ENCODE measurements at places on chromosomes 16 and 17.

DNA sequence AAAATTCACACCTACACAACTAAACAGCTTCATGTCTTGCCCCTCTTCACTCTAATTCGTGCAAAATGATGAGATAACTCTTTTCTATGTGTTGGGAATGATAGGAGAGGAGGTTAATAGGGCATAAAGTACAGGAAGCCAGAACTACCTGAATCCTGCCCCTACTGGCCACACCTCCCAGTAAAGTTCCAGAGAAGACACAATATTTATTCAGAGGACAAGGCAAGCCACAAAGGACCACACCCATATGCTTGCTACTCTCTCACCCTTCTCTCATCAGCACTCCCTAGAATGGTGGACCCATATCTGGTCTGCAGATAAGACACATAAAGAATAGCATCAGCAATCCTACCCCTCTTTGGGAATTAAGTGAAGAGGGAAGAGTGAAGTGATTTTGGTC lies 74.6 kb downstream of the ZNF18 start:
- no peak for DNase-seq

- no peak for DNase-seq
These were observed 44.1 kb downstream of the DDX19A start for GRCh38 chr16:70390774-70391173.

DNA sequence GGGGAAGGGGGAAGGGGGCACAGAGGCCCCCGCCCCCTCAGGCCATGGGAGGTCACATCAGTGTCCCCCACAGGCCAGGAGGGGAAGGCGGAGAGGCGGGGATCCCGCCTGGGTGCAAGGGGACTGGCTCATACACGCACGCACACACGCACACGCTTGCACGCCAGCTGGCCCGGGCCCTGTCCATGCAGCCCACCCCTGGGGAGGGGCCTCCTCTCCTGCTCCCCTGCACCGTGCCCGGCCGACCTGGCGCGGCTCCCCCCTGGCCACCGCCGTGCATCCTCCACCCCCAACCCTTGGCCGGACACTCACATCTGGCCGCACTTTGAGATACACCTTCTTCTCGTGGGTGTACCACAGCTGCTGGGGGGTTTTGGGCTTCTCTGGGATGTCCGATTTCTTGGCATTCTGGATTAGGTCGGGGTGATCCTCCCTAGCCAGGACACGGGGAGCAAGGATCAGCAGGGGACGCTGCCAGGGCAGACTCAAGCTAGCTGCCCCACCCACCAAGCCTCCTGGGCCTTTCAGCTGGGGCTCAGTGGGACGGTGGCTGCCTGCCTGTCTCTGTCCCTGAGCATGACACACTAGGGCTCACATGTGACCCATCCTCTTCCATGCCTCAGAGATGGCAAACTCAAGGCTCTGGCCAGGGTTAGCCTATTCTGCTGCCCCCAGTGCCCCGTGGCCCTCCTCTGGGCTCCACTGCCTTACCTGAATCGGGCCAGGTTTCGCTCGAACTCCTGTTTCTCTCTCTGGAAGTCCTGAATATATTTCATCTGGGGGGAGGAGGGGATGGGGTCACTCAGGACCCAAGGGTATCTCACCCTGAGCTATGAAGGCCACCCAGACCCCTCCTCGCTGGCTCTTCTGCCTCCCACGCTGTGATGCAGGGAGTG lies 6.7 kb downstream of the UBTF start:
- no peak for DNase-seq

- DNase-seq, result no peak
These were observed 78.3 kb upstream of the CIBAR2 start for GRCh38 chr16:85190572-85190971.

GRCh38 chr17:77307479-77308198 lies 166.9 kb downstream of the SEC14L1 start:
- DNase-seq, result no peak

All from activated CD8-positive, alpha-beta memory T cell treated with anti-CD3 and anti-CD28 coated beads, Interleukin-2, amount 50 U/mL, for 4 hours (primary cell).